ENCODE measurements at places on chromosomes 7 and 10.

DNA sequence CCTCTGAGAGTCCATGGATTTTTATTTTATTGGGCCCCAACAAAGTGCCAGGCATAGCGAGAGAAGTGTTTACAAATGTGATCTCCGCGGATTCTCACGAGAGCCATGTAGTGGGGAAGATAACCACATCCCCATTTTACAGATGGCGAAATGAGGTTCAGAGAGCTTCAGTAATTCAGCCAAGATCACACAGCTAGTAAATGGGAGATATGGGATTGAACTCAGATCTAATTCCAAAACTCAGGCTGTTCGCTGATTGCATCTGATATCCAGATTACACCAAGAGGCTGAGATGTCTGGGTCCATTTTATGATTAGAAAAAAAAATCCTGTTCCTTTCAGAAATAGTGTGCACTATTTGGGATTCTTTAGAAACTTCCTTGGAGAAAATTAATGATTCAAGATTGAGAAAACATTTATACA lies 1.3 kb downstream of the FAS start:
- no peak for DNase-seq

DNA sequence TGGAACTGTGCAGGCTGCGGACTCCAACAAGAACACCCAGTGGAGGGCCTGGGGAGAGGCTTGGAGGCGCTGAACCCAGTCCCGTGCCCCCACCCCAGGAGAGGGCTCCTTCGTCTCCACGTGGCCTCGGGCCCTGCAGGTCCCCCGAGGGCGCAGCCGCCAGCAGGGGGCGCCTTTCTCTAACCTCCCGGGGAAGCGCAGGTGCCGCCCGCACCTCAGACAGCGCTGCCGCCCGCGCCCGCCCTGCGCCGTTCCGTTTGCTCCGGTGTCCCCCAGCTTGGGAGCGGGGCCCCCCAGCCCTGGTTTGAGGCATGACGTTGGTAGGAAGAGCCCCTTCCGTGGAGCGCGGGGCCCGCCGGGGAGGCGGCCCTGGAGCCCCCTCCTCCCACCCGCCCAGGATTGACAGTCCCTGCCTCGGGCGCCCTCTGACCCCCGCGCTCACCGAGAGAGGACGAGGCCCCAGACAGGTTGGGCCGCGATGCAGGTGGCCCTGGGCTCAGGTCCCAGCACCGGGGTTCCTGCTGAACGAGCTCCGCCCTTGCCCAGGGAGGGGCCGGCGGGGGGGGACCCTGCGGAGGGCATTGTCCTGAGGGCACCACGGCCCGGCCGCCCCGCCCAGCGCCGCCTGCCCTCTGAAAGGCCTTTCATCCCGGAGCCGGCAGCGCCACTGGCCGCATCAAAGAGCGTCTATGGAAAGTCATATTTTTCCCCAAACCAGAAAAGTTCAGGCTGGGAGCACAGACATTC lies 42.8 kb downstream of the FOXL3 start:
- peak; percentile 87 for DNase-seq

DNA sequence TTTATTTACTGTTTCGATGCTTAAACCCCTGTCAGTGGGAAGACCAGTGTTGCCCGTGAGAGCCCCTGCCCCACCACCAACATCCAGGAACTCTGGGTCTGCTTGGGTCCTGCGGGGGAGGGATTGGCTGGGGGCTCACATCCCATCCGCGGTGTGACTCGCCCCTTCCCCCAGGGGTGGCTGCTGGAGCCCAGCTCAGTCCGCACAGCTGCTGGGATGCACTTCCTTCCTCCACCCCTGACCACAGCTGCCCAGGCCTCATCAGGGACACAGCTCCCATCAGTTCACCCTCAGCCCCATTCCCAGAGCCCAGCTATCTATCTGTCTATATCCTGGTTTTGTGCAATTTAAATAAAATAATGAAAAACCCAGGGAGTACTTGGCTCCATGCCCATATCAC lies 54.5 kb downstream of the JAKMIP3 start:
- no peak for DNase-seq

DNA sequence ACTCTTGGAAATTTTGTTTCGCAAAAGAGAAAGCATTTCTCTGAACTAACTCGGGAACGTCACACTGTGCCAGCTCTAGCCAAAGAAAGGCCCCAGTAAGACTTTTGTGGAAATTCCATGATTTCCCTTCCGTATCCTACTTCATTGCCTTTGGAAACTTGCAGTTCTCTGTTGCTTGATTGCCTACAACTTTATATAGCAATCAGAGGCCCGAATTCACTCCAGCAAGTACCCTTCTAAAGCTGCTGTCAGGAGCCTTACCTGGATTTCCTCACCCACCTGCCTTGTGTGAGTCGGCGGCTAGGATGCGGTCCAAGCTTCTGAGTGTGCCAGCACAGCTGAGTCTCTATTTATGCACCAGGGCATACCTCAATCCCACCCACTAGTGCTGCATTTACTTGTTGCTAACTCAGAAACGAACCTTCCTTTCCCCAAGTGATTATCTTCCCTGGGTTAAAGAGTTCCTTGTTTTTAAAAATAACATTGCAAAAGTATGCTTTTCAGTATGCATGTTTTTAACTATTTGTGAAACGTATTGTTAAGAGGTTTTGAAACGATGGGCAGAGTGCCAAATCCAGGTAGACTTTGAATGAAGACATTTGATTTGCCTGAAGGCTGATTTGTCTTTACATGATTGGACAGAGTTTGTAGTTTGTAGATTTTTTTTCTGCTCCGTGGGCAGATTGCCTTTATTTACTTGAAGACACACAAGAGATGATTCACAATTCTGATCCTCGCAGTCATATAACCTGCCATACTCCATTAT lies at the start of gene AGR2:
TSS of gene AGR2 (minus strand) at position 326 of the 766 bp plus-strand sequence. CDS start 3,203 bp downstream, outside the sequence.
- no peak for DNase-seq

DNA sequence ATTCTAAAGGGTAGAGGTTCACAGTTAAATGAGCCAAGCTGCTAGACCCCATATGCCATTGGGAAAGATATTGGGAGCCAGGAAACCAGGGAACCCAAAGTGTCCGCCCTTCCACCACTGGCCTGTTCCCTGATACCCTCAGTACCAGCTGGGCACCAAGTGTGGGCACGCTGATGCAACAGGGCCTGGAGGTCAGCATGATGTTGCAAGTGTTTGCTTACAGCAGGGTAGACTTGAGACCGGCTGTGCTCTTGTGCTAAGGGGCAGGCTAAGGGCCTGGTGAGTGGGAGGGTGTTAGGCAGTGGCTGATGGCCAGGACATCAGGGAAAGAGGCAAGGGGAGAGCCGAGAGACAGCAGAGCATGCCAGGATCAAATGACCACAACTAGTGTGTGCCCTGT lies 21.0 kb upstream of the MYL7 start:
- DNase-seq, result no peak

DNA sequence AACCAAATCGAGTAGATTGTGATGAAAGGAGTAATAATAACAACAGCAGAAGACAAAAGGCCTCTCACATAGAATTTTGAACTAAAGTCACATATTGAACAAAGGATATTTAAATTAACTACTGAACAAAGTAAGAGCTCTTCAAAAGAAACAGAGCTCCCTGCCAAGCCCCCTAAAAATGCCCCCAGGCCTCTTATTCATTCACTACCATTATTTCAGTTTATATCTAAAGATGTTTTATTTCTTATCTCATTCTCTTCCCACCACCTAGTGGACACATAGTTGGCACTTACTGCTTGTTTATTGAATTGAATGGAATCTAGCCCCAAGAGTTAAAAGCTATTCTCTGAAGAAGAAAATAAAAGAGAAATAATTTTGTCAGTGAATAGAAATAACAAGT lies 37.4 kb downstream of the VCL start:
- peak; percentile 48 for DNase-seq

DNA sequence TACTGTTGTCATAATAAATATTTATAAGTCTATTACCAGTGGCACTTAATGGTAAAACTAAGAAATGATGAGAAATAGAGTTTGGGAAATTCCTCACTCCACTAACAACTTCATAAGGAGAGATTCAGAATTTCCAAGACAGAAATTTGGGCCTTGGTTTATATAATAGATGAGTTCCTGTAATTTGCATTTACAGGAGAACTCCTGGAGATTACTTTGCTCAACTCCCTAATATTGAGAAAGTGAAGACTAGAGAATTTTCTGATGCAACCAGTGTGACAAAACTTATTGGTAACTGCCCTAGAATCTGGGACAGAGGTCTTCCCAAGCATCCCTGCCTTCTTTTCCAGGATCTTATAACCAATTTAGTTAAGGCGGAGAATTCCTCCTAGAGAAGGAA lies 49.1 kb upstream of the GSAP start:
- DNase-seq, result no peak

DNA sequence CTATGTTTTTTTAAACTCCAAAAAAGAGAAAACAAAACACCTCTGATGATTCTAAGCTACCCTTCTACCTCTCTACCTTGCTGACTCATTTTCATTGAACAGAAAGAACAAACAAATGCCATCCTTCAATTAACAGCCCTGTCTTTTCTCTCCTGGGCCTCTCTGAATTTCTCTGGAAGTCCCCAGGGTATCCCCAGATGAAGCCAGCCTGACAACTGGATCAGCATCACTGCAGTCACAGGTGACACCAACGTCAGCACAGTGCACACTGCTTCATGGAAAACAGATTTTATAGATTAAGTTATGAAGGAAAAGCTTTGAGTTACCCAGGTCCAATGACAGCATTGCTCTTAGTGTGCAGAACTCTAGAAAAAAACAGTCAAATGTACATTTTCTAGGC lies 5.7 kb downstream of the HUS1 start:
- no peak for DNase-seq

DNA sequence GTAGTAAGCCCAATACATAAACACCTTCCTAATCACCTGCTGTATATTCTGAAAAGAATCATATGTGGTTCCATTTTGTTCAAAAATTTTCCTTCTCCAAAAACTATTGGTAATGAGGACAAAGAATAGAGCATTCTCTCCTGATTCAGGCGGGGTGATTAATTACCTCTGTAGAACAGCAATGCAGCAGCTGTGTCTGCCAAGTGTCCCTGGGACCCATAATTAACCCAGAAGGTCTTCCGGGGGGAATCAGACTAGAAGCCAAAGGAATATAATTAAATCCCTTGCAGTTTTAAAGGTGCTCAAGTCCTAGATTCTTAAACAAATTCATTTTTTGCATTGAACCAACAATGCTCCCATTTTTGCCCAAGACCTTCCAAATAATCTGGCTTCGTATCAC lies 60.3 kb upstream of the ABLIM1 start:
- no peak for DNase-seq

GRCh38 chr7:132112106-132112505 lies 464.2 kb downstream of the PLXNA4 start:
- no peak for DNase-seq

- DNase-seq, result peak; percentile 35
Observed at GRCh38 chr7:90455163-90456030, 14.0 kb upstream of the PTTG1IP2 start.

GRCh38 chr7:78014401-78014800 lies 215.8 kb downstream of the PHTF2 start:
- DNase-seq, result no peak

GRCh38 chr10:21929070-21929469 lies 74.5 kb downstream of the DNAJC1 start:
- DNase-seq, result no peak

DNA sequence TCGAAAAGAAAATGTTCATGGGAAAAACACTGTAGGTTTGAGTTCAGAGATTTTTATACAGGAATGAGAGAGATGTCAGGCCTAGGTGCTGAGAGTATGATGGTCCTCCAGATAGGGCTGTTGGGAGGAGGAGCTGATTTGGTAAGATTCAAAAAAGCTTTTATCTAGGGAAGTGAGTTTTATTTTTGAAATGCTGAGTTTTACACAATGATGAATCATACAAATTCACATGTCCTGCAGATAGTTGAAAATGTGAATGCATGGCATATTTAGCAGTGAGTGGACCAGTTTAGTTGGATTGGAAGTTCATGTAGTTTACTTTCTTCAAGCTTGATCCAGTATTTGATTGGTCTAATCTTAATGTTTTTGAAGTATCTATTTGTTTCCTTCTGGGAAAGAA lies 154.8 kb downstream of the LRRC4 start:
- no peak for DNase-seq

- DNase-seq, result no peak
Observed at GRCh38 chr10:31219306-31219705, 99.7 kb upstream of the ZEB1 start.

GRCh38 chr7:87312215-87312865 lies 33.1 kb upstream of the CROT start:
- DNase-seq, result peak; percentile 71

DNA sequence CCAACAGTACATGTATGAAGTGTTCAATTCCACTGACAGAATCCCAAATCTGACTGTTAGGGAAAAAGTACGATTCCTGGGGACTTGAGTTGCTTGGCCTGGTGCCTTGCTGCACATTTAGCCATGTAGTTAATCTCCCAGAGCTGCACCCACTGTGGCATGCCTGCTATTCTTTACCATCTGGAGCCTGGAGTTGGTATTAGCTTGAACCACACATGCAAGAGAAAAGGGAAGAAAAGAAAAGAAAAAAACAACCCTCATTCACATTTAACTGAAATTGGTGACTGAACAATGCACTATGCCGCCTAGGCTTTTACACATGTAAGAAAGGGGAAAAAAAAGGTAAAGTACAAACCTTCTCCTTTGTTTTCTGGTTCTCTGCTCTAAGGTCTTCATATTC lies 26.1 kb downstream of the SHTN1 start:
- DNase-seq, result no peak

- no peak for DNase-seq
Observed at GRCh38 chr7:91407942-91408341, 143.7 kb downstream of the FZD1 start.

All from common myeloid progenitor, CD34-positive (primary cell).